ENCODE measurements at places on chromosomes 5 and 9. TPM values are rescaled to one million over a fixed set of nuclear protein-coding genes. Genes with fewer than 3 reads are reported as not detected.

- no peak for DNase-seq
Measured at GRCh38 chr9:114745108-114745848, 60.6 kb downstream of the TNFSF15 start.

- no peak for DNase-seq
Measured at GRCh38 chr5:173290477-173291131, 37.6 kb downstream of the STC2 start.

DNA sequence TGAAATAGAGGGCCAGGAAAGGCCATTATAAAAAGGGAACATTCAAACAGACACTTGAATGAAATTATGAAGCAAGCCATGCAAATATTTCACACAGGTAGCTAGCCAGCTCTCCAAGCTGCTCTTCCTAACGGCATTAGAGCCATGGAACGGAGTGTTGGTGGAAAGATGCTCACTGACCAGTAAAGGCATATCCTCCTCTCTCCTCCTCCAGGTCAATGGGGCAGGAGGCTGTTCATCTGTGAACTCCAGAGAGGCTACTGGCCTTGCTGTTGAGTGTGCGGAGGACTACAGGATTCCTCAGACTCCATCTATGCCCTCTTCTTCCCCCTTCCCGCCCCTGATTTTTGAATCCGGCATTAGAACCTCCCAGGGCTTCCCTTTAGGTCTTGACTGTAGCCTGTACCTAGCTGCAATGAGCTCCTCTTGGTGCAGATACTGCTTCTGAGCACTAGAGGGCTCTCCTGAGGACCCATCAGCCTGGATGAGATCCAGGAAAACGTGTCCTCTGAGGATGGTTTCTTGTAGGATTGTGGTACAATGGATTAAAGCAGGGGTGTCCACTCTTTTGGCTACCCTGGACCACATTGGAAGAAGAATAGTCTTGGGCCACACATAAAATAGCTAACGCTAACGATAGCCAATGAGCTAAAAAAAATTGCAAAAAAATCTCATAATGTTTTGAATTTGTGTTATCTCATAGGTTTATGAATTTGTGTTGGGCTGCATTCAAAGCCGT, 162.2 kb downstream of the SREK1 start:
- peak; percentile 54 for DNase-seq

The IFNA21 gene
- not detected for total RNA-seq

The ERMP1 gene
- 38.4 TPM for total RNA-seq

DNA sequence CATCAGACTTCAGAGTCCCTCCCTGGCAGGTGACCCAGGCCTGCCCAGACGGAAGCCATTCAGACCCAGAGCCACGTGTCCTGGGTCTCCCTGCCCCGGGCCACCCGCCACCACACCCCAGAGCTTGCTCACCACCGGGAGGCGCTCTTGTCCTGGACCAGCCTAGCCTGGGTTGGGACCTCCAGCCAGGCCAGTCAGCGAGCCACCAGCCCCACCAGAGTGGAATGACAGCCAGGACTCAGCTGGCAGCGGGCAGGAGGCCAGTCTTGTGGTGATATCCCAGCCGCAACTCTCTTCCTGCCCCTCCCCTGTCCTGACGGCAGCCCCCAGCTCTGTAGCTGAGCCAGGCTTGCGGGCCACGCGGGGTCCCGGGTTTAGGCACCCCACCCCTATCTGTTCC, 1.7 kb upstream of the PTGDS start:
- no peak for DNase-seq

The GPR21 gene
- total RNA-seq: not detected

The IL4 gene
- total RNA-seq: not detected

- DNase-seq: no peak
Measured at GRCh38 chr5:1931604-1932231, 49.0 kb upstream of the IRX4 start.

DNA sequence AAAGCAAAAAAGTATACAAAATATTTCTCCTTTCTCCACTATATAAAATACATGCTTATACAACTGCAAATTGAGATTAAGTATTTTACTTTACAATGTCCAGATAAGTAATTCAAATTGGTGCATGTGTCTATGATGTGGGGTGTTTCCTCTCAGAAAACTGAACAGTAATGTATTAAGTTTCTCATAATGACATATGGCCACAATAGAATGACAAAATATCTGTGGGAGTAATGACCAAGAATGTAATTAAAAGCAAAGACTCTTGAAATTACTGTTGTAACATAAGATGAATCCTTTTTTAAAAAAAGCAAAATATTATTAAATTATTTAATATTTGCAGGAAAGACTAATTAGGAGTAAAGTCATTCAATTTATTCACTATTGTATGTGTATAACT, 155.1 kb downstream of the RFX3 start:
- no peak for DNase-seq

The MLANA gene
- total RNA-seq: not detected
